ENCODE measurements at places on chromosomes 3 and 15. TPM values are rescaled to one million over a fixed set of nuclear protein-coding genes. Genes with fewer than 3 reads are reported as not detected.

GRCh38 chr3:49378249-49378895 is 20.2 kb upstream of the GPX1 start:
- no peak for DNase-seq

DNA sequence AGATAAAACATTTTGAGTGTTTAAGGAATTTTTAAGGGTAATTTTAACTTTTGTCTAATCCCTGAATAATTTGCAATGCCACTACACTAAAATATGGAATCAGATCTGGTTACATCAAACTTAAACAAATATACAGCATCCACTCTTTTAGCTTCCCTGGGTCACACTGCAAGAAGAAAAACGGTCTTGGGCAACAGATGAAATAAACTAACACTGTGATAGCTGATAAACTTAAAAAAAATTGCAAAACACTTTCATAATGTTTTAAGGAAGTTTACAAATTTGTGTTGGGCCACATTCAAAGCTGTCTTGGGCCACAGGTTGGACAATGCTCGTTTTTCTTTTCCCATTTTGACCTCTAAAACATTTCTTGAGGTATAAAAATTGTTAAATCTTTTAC is 34.3 kb downstream of the CCDC66 start:
- no peak for DNase-seq

- DNase-seq: no peak
These were observed 1102.6 kb upstream of the EPHA6 start for GRCh38 chr3:95711789-95712188.

- no peak for DNase-seq
These were observed 4.4 kb downstream of the GXYLT2 start for GRCh38 chr3:72892081-72892775.

DNA sequence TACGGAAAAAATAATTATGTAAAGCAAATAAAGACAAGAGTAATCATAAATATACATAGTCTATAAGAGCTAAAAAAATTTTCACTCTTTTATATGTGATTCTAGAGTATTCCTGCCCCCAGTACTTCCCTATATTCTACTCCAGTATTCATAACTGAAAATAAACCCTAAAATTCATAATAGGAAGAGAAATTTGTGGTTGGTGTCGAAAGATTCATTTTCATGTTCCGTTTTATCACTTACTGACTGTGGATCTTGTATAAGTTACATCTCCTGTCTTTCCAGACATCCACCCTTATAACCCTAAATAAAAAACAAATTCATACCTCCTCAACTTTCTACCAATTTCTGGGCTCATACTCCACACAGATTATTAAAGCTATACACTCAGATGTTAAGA is 16.0 kb upstream of the MBNL1 start:
- no peak for DNase-seq

GRCh38 chr15:47719730-47720129 is 2.4 kb downstream of the SEMA6D start:
- no peak for DNase-seq

The ZWILCH gene
- total RNA-seq: 2.6 TPM

The HRG gene
- total RNA-seq: not detected

The C3orf22 gene
- total RNA-seq: not detected

All from pancreas (tissue), 10 donors.